Ovary (tissue), 10 donors: ENCODE measurements at places on chromosomes 2 and 18. TPM values are rescaled to one million over a fixed set of nuclear protein-coding genes. Genes with fewer than 3 reads are reported as not detected.

Gene HMSD
- 2.0 TPM for total RNA-seq

DNA sequence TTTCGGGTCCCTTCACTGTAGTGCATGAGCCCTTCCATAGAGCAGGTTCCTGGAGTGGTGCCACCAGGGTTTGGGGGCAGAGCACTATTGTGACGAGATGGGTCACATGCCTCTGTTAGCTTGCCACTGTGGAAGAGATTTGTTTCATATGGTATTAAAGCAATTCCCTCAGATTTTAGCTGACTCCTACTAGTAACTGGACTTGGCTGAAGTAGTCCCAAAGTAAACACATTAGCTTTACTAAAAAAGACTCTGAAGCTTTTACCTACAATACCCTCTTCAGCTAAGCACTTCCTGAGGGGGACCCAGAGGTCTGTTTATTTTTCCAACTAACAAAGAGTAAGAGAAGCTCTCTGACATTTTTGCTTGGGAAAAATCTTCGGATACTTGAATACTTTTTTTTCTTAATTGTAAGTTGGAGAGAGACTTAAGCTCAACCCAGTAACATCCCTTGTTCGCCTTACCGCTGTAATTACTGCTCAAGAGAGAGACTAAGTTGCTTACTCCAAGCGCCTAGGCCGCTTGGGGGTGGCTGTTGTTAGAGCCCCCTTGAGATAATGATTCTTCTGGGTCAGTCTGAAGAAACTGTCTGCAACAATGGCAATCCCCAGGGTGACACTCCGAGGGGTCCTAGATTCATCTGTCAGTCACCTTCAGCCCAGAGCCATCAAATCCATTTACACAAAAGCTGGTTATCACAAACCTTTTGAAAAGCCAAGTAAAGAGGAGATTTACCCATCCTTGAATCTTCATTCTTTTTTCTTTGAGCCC lies 177.4 kb downstream of the FIGN start:
- no peaks in the 10 kb centered on the region for H3K27me3 ChIP-seq
- no peak overlapping the region for H3K4me3 ChIP-seq
- DNase-seq: no peak
- H3K36me3 ChIP-seq: no peaks in the 10 kb centered on the region
- H3K4me1 ChIP-seq: no peaks in the 10 kb centered on the region

GRCh38 chr2:241986836-241987641 lies 117.5 kb downstream of the RTP5 start:
- no peaks in the 10 kb centered on the region for H3K27me3 ChIP-seq
- H3K27ac ChIP-seq: no peak overlapping the region
- DNase-seq: no peak
- no peak overlapping the region for H3K4me3 ChIP-seq
- H3K36me3 ChIP-seq: no peaks in the 10 kb centered on the region

DNA sequence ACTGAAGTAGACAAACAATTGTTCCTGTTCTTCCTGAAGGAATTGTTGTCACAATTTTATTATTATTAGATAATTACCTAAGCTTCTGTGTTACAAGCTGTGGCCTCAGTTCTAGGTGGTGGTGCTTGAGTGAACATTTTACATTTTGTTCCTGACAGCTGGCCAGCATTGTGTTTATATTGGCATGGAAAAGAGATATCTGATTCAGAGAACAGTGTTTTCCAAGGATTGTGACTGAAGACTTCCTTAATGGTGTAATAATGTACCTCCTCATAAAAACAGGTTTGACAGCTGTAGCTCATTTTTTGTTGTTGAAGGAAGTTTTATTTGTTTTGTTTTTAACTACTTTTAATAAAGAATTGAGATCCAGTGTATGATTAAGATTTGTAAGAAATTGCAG lies 95.2 kb downstream of the EPB41L5 start:
- no peak overlapping the region for H3K27ac ChIP-seq
- no peak for DNase-seq
- no peak overlapping the region for H3K4me3 ChIP-seq
